ENCODE measurements at places on chromosomes 6 and 20.

DNA sequence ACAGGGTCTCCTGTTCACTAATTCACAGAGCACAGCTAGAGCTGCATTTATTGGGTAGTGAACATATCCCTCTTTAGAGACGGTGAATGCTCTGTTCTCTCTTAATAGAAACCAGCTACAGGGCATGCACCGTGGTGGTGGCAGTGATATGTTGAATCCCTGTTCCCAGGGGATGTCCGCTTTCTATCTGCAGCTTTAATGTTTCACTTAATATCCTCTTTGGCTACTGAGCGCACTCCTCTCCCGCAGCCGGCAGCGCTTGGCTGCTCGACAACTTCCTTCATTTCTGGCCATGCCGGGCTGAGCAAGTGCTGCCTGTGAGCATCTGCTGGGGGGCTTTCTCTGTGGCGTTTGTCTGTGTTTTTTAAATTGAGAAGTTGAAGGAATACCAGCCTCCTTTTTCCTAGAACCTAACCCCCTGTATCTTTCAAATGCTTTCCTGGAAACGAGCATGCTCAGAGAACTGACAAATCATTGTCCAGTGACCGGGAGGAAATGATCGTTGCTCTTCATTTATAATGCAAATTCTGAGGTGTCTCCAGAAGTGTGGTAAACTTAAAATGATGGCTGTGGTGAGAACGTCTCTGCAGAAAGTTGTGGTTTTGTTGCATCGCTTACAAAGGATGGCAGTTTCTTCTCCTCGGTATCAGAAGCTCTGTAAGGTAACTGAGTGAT is 297.9 kb downstream of the UTRN start:
- no peak for DNase-seq

DNA sequence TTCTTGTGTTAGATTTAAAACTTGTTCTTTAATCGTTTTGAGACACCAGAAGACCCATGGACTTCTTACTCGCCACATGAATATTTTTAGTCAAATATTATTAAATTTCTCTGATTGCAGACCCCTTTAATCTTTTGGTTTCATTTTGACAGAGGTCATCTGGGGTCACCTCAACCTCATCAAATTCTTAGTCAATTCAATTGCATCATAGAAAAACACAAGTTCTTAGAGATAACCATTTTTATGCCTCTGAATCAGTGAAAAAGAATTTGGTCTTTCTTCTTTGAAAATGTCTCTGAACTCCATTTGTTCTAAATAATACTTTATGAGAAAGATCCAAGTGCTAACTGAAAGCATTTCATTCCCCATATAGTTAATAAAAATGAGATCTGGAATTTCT is 55.2 kb upstream of the CBLN4 start:
- no peak for DNase-seq

- no peak for DNase-seq
Observed at GRCh38 chr6:66421570-66421969, 714.5 kb upstream of the EYS start.

DNA sequence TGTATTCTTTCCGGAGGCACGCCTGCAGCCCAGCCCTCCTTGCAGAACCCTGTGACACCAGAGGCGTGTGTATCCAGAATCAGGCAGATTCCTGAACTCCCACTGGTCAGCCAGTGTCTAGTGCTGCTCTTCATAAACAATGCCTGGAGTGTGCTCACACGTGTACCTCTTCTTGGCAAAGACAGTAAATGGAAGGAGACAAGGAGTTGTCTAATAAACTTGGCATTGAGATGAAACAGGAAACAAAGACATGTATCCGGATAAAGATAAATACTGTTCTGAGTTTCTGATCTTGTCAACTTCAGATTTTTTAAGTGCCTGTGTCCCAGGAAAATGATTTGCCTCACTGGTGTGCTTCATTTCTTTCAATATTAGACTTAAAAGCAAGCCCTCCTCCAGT is 1.7 kb downstream of the RPS6KA2 start:
- no peak for DNase-seq

GRCh38 chr6:46293641-46294316 is 123.0 kb upstream of the ENPP5 start:
- DNase-seq = no peak

DNA sequence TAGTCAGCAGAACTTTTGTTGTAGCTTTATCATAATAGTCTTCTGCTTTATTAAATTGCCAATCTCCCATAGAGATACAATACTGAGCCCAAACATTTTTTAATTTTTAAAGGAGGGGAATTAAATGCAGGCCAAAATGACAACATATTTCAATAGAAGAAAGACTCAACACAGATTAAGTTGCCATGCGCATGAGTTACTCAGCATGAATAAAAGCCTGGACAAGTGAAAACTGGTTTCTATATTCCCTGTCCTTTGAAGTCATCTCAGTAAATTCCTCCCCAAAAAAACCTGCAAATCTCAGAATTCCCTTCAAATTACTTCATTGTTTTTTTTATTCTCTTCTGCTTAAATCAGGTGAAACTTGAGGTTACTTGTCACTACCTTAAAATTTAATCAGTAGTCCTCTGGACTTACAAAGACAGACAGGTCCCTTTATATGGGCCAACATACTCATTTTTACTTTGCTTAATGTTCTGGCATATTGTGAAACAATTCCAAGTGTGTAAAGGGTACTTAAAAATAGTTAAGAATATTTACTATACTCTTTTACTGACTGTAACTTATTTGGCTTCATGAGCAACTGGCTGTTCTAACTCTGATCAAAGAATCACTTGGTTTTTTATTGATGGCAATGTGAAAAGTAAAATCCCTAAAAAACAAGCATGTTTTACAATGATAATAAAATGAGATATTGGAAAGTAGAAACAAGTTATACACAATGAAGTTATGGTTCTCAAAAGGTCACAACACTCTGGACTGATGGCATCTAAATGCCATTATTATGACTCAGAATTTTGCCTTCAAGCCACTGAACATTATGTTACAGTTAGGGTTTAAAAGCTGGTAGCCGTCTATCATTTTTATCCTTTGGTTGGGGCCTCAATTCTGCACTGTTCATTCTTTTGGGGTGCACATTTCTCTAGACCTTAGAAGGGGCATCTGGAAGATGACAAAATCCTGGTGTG is 49.9 kb upstream of the COL21A1 start:
- DNase-seq = no peak

DNA sequence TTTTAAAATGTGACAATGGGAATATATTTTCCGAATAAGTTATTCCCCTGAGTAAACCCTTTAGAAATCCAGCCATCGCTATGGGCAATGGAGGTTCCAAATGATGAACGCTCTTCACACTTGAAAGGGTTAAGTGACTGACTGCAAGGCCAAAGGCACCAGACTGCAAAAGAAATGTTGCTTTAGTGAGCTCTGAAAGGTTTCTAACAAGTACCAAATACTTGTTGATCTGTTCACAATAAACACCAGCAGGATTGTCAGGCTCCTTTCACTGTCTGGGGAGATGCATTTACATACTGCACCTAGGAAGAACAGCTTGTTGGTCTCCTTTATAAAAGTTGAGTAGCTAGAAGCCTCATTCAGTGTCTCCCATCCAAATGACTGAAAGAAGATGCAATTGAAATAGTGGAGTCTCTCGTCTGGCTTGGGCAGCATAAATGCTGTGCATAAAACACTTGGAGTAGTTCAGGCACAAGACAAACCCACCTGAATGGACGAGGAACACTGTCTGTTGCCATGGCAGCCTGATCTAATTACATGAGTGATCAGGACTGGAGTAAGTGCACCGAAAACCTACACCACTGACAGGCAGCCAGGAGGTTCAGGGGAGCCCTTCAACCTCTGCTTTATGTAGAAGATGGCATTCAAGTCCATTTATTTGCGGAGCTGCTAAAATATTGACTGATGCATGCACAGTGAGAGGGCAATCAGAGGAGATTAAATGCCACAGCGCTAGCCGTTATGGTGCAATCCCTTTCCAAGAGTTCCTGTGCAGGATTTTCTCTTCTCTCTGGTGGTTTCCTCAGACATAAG is 2.9 kb downstream of the ATXN1 start:
- DNase-seq = peak; percentile 38

GRCh38 chr20:47686545-47686944 is 98.7 kb downstream of the SULF2 start:
- DNase-seq = no peak

- DNase-seq = no peak
Observed at GRCh38 chr6:167113047-167113754, 9.7 kb upstream of the CCR6 start.

Measured in NCI-H187 (cell line).